ENCODE measurements at places on chromosomes 7 and 10.

GRCh38 chr10:102523250-102524029 is 19.7 kb downstream of the SUFU start:
- DNase-seq: peak; percentile 51

DNA sequence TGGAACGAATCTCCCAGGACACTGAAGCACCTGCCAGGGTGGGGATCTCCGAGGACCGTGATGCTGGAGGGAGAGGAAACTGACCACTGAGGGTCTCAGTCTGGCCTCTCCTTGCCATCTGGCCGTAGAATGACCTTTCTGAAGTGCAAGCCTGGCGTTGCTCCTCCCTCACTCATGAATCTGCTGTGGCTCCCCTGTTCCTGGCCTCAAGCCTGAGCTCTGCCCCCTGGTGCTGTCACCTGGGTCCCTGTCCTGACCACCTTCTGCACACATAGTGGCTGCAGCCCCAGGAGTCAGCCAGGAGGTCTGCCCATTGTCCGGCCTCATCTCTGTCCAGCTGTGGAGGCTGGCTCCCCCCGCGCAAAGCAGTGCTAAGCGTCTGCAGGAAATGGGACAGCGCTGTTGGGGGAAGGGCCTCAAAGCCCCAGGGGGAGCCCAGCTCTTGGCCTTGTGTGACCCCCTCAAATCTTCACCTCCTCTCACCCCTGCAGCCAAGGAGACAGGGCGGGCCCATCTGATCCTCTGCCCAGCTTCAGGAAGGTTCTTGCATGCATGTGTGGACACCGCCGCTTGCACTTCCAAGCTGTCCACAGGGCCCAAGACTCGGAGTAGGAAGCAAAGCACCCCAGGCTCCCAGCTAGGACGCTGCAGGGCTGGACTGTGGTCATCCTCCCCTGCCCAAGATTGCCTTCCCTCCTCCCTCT is 65.7 kb downstream of the MYL10 start:
- no peak for DNase-seq

DNA sequence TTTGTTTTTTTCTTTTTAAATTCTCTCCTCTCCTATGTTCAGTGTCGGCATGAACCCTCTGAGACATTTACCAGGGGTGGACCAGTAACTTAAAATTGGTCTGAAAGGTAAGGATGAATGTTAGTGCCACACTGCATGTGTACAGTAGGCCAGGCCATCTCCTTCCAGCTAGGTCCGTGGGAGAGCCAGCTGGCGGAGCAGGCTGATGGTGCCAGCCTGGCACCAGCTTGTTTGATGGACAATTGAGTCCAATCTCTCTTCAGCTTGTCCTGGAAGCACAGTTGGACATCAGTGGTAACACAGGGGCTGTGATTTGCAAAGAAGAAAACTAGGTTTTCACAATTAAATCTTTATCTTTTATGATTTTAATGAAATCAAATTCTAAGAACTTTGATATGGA is 136.5 kb downstream of the CNNM2 start:
- DNase-seq: no peak

GRCh38 chr10:70191972-70192305 is 21.6 kb upstream of the SAR1A start:
- peak; percentile 97 for DNase-seq

DNA sequence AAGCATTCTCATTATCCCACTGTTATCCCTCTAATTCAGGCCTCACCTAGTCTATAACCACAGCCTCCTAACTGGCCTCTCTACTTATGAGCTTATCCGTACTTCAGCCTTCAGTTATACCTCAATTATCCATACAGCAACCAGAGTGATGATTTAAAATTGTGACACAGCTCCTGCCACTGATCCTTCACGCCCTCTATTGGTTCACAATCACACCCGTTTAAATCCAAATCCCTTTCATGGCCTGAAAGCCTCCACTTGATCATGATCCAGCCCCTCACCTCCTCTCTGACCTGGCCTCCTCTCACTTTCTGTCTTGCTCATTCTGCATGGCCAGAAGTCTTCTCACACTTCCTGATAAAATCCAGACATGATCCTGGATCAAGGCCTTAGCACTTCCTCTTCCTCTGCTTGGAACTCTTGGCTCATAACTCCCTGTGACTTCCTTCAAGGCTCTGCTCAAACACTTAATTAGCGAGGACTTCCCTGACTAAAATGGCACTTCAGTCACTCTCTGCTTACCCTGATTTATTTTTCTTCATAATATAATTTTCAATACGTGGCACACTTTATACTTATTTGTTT is 19.0 kb upstream of the TMEM26 start:
- DNase-seq: no peak
